T-cell (primary cell): ENCODE measurements at places on chromosomes 11 and 22.

DNA sequence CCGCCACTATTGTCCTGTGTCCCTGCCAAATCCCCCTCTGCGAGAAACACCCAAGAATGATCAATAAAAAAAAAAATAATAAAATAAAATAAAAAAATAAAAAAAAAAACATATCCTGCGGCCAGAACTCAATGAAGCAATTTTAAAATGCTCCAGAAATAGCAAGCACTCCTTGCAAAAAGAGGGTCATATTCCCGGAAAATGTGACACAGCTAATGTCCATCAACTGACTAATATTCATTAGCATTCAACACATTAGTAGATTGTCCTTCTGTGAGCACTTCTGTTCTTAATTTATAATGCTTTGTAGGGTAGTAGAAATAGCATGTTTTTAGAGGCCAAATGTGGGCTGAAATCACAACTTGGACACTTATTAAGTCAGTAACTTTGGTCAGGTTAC lies 252.3 kb upstream of the SESN3 start:
- H3K4me1 ChIP-seq, result no peaks in the 10 kb centered on the region
- no peaks in the 10 kb centered on the region for H3K27me3 ChIP-seq
- no peak for DNase-seq
- H3K4me3 ChIP-seq, result no peak overlapping the region
- no peak overlapping the region for H3K27ac ChIP-seq

GRCh38 chr11:68020575-68020974 lies 9.9 kb upstream of the NDUFS8 start:
- no peak overlapping the region for H3K27ac ChIP-seq
- H3K36me3 ChIP-seq, result no peaks in the 10 kb centered on the region
- DNase-seq, result no peak
- H3K4me3 ChIP-seq, result no peak overlapping the region

GRCh38 chr11:119195680-119196079 lies 10.4 kb downstream of the NHERF4 start:
- DNase-seq, result no peak
- H3K27ac ChIP-seq, result no peak overlapping the region
- H3K4me1 ChIP-seq, result peaks cover 2% of the 10 kb centered on the region
- no peak overlapping the region for H3K4me3 ChIP-seq

DNA sequence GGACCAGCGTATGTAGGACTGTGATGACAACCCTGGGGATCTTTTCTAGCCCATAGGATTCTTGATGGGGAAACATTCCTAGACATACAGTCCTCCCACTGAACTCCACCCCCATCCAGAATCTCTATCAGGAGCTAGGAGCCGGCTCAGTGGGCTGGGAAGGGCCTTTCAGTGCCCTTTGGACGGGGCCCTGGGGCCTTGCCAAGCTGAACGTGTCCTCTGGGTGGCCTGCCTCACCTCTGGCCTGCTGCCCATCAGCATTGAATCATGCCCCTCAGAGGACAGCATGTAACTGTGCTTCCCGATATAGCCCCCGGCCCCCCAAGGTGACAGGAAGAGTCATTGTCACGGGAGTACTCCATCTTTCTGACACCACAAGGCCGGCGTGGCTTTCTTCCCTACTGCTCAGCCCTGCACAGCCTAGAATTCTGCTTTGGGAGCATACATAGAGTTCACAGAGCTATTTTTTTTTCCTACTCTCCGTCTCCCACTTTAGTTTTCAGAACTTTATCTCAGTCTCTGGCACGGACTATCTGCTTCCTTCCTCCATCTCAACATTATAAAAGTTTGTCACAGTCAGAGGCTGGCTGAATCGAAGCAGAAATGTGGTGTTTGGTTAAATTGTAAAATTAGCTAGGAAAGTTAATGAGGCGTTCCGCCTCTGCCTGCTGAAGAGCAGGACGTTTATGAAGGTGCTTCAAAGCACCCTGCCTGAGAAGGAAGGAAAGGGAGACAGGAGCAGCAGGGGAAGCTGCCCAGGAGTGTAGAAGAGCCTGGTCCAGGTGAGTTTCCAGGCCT lies 111.9 kb downstream of the ZBTB16 start:
- H3K4me1 ChIP-seq, result peaks cover 62% of the 10 kb centered on the region
- no peak for DNase-seq
- H3K4me3 ChIP-seq, result no peak overlapping the region
- no peaks in the 10 kb centered on the region for H3K36me3 ChIP-seq

- H3K27ac ChIP-seq, result no peak overlapping the region
- no peak for DNase-seq
- H3K27me3 ChIP-seq, result no peaks in the 10 kb centered on the region
- no peak overlapping the region for H3K4me3 ChIP-seq
- H3K36me3 ChIP-seq, result peaks cover 3% of the 10 kb centered on the region
Measured at GRCh38 chr11:1501421-1502167, 15.0 kb upstream of the MOB2 start.

GRCh38 chr11:15216678-15217077 lies 102.0 kb downstream of the INSC start:
- no peaks in the 10 kb centered on the region for H3K27me3 ChIP-seq
- H3K4me3 ChIP-seq, result no peak overlapping the region
- DNase-seq, result no peak
- H3K36me3 ChIP-seq, result no peaks in the 10 kb centered on the region
- H3K27ac ChIP-seq, result no peak overlapping the region
- no peaks in the 10 kb centered on the region for H3K4me1 ChIP-seq

- peaks cover 15% of the 10 kb centered on the region for H3K27me3 ChIP-seq
- H3K4me1 ChIP-seq, result peaks cover 3% of the 10 kb centered on the region
- no peak for DNase-seq
- no peak overlapping the region for H3K4me3 ChIP-seq
- no peaks in the 10 kb centered on the region for H3K36me3 ChIP-seq
Measured at GRCh38 chr11:8342821-8343681, 79.4 kb upstream of the LMO1 start.

DNA sequence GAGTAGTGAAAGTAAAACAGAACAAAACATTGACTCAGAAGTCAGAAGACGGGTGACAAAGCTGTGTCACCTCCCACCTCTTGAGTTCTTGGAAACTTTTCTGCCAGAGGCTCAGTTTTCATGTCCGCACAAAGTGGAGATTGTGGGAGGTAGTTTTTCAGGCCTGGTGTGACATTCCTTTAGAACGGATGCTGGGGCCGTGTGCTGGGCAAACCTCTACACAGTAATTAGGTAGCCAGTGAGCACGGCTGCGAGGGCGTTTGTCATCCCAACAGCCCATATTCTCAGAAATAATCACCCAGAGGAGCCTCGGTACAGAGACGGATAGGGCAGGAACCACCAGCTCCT lies 1054.4 kb downstream of the TBC1D22A start:
- H3K27me3 ChIP-seq, result peaks cover 27% of the 10 kb centered on the region
- H3K4me3 ChIP-seq, result no peak overlapping the region
- no peak overlapping the region for H3K27ac ChIP-seq
- H3K36me3 ChIP-seq, result no peaks in the 10 kb centered on the region
- no peak for DNase-seq
- no peaks in the 10 kb centered on the region for H3K4me1 ChIP-seq

GRCh38 chr22:44031158-44031952 lies 7.3 kb downstream of the PARVB start:
- no peaks in the 10 kb centered on the region for H3K36me3 ChIP-seq
- peaks cover 35% of the 10 kb centered on the region for H3K4me1 ChIP-seq
- peak; percentile 5 for DNase-seq
- peaks cover 6% of the 10 kb centered on the region for H3K27me3 ChIP-seq
- H3K27ac ChIP-seq, result peak overlapping the region; percentile 74
- peak overlapping the region; percentile 4 for H3K4me3 ChIP-seq

GRCh38 chr11:6655020-6655789 lies 404 bp downstream of the DCHS1 start:
- peaks cover 8% of the 10 kb centered on the region for H3K27me3 ChIP-seq
- H3K4me3 ChIP-seq, result peak overlapping the region; percentile 65
- H3K4me1 ChIP-seq, result peaks cover 22% of the 10 kb centered on the region
- no peak for DNase-seq

- no peak overlapping the region for H3K27ac ChIP-seq
- H3K27me3 ChIP-seq, result no peaks in the 10 kb centered on the region
- H3K36me3 ChIP-seq, result peaks cover 2% of the 10 kb centered on the region
- no peaks in the 10 kb centered on the region for H3K4me1 ChIP-seq
Measured at GRCh38 chr11:9208726-9209501, 56.2 kb downstream of the DENND5A start.

GRCh38 chr11:70399681-70400112 lies 1.4 kb downstream of the CTTN start:
- no peaks in the 10 kb centered on the region for H3K36me3 ChIP-seq
- no peak for DNase-seq
- H3K4me3 ChIP-seq, result no peak overlapping the region
- H3K27ac ChIP-seq, result no peak overlapping the region

- H3K27me3 ChIP-seq, result peaks cover 3% of the 10 kb centered on the region
- no peak for DNase-seq
- no peaks in the 10 kb centered on the region for H3K36me3 ChIP-seq
Measured at GRCh38 chr11:94791216-94791889, 23.2 kb downstream of the AMOTL1 start.

GRCh38 chr22:19879992-19880785 lies 25.5 kb upstream of the GNB1L start:
- no peak overlapping the region for H3K4me3 ChIP-seq
- peaks cover 28% of the 10 kb centered on the region for H3K4me1 ChIP-seq
- H3K27me3 ChIP-seq, result no peaks in the 10 kb centered on the region
- peaks cover 10% of the 10 kb centered on the region for H3K36me3 ChIP-seq

- H3K4me3 ChIP-seq, result no peak overlapping the region
- H3K27ac ChIP-seq, result no peak overlapping the region
- no peaks in the 10 kb centered on the region for H3K36me3 ChIP-seq
- no peaks in the 10 kb centered on the region for H3K27me3 ChIP-seq
- no peak for DNase-seq
- H3K4me1 ChIP-seq, result no peaks in the 10 kb centered on the region
Measured at GRCh38 chr11:88193278-88193677, 18.0 kb upstream of the RAB38 start.

GRCh38 chr11:117633186-117633754 lies 163.7 kb downstream of the DSCAML1 start:
- no peak for DNase-seq
- no peak overlapping the region for H3K27ac ChIP-seq
- H3K36me3 ChIP-seq, result no peaks in the 10 kb centered on the region

DNA sequence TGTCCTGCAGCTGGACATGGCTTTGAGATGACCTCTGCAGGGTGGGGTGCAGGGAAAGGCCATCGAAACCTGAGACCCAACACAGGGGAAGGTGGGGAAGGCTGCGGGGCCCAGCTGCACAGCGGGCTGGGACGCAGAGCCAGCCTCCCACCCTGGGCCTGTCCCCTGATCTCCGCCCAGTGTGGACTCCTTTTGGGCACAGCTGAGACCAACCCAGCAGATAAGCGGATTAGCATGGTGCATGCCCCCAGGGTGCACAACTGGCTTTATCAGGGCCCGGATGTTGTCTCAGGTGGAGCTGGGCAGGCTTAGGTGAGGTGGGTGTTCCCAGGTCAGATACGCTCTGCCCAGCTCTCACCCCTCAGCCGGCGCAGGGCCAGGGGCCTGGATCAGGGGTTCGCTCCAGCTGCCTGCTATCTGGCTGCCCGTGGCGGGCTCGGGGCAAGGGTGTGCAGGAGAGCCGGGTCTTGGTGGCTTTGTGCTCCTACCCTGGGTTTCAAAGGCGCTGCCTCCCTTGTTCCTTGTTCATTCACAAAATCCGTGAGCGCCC lies 28.1 kb upstream of the MUC5AC start:
- no peaks in the 10 kb centered on the region for H3K36me3 ChIP-seq
- H3K4me3 ChIP-seq, result no peak overlapping the region
- no peak for DNase-seq
- H3K4me1 ChIP-seq, result no peaks in the 10 kb centered on the region
- no peaks in the 10 kb centered on the region for H3K27me3 ChIP-seq
- H3K27ac ChIP-seq, result no peak overlapping the region

GRCh38 chr11:120642196-120642894 lies 130.8 kb downstream of the GRIK4 start:
- no peak overlapping the region for H3K4me3 ChIP-seq
- H3K27ac ChIP-seq, result no peak overlapping the region
- H3K4me1 ChIP-seq, result no peaks in the 10 kb centered on the region
- no peaks in the 10 kb centered on the region for H3K27me3 ChIP-seq

DNA sequence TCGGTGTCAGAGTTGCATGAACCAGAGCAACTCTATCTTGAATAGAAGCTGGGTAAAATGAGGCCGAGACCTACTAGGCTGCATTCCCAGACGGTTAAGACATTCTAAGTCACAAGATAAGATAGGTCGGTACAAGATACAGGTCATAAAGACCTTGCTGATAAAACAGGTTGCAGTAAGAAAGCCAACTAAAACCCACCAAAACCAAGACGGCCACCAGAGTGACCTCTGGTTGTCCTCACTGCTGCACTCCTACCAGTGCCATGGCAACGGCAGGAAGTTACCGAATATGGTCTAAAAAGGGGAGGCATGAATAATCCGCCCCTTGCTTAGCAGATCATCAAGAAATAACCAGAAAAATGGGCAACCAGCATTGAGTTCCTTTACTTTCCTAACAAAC lies 2.4 kb upstream of the KAT5 start:
- no peak overlapping the region for H3K4me3 ChIP-seq
- H3K27ac ChIP-seq, result no peak overlapping the region
- peaks cover 7% of the 10 kb centered on the region for H3K4me1 ChIP-seq
- no peaks in the 10 kb centered on the region for H3K27me3 ChIP-seq

- H3K27me3 ChIP-seq, result peaks cover 17% of the 10 kb centered on the region
- DNase-seq, result no peak
- H3K27ac ChIP-seq, result no peak overlapping the region
- H3K4me3 ChIP-seq, result no peak overlapping the region
Measured at GRCh38 chr11:75147875-75148263, 3.0 kb upstream of the SLCO2B1 start.

DNA sequence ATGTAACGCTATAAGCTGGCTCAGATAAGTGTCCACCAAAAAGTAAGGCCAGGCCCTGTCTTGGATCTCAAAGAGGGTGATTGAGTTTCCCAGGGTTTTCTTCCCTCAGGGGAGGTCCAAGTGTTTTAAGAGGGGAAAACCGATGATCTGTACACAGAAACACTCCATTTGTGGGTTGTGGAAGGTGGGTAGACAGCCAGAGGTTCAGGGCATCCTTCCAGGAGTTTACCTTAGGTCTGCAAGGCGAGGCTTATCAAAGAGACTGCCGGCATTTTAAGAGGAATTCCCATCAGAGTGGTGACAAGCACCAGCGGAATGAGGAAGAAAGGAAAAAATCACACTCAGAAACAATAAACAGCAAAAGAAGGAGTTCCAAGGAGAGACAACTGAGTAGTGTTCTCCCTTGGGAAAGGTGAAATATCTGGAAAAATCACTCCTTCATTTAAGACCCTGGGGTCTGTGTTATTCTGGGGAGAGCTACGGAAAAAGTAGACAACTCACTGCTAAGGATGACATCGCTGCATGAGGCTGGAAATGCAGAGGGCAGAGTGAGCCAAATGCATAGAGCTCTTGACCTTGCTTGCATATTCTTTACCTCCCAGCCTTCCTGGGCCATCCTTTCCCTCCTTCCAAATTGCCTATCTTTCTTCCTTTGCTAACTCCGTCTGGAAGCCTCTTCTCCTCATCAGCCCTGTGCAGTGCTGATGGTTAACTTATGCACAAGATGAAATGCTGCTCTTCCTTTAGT lies 22.1 kb upstream of the MMP7 start:
- no peaks in the 10 kb centered on the region for H3K27me3 ChIP-seq
- no peaks in the 10 kb centered on the region for H3K4me1 ChIP-seq
